ENCODE measurements at places on chromosomes 7 and 10. TPM values are rescaled to one million over a fixed set of nuclear protein-coding genes. Genes with fewer than 3 reads are reported as not detected.

DNA sequence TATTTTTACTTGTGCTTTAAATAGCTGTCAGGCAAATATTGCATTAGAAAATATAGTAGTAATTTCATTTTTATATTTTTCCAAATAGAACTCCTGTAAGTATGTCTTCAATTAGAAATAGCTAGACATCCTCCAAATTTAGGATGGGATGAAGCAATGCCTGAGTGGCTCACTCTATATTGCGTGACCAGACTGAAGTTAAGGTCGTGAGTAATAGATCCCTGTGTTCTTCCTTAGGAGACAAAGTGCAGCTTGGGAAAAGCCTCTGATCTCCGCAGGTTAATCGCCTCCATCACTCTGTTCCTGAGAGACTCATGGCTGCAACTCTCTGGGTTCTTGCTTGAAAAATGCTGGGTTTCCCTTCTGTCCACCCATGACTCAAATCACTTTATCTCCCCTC, 484.8 kb upstream of the ANKRD30A start:
- DNase-seq = no peak

Gene C7orf25
- 5.4 TPM for total RNA-seq

Gene AKR1C8
- total RNA-seq = not detected

DNA sequence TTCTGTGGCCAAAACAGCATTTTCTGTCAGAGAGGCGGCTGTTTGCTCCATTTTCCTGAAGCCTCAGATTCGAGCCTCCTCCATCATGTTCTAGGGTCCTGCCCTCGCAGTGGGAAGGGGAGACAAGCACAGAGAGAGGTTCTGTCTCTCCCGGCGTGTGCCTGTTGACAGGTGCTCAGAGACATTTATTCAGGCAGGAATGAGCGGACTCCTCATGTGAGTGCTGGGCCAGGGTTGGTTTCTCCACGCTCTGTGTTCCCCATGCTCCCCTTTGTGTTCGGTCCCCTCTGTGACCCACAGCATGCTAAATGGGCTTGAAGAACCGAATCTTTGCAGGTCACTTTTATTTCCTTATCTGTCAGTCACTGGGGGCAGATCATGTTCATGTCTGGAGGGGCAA, 374.6 kb downstream of the GLRX3 start:
- DNase-seq = no peak

Gene H2BK1
- total RNA-seq = not detected

Gene ENO4
- not detected for total RNA-seq

- no peak for DNase-seq
These were observed 51.4 kb downstream of the INPP5A start for GRCh38 chr10:132589015-132589414.

Gene DOCK1
- total RNA-seq = 64.6 TPM

GRCh38 chr10:128642023-128642422, 515.8 kb upstream of the MKI67 start:
- DNase-seq = no peak

DNA sequence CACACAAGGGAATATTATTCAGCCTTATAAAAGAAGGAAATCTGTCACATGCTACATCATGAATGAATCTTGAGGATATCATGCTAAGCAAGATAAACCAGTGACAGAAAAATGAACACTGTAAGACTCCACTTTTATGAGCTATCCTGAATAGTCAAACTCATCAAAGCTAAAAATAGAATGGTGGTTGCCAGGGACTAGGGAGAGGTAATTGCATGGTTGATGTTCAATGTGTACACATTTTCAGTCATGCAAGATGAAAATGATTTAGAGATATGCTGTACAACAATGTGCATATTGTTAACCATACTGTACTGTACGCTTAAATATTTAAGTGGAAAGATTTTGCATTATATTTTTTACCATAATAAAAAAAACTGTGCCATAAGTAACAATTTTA, 1349.1 kb downstream of the XPNPEP1 start:
- no peak for DNase-seq

Gene MCM10
- total RNA-seq = 0.98 TPM

DNA sequence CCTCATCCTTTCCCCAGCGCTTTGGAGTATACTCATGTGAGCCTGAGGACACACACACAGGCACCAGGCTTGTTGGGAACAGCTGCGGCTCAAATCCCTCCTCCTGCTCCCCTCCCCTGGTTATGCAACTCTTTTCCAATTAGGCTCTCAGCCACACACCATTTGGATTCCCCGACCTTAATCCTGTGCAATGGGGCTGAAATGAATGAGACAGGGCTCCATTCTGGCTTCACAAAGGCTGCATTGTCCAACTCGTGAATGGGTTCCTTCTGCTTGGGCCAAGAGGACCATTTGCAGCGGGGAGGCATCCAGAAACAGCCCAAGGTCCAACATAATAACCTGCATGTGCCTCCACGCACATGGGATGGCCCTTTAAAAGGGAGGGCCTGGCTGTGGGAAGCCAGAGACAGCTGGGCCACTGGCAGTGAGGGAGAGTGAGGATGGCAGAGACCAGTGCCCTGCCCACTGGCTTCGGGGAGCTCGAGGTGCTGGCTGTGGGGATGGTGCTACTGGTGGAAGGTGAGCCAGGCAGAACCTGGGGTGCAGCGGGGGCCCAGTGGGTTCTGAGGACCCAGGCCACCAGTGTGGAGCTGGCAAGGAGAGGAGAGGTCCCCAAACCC, at the start of gene RGR:
TSS of gene RGR (plus strand) at position 403 of the 620 bp plus-strand sequence. CDS start at position 441, 38 bp downstream.
- DNase-seq = no peak

GRCh38 chr7:157409149-157409752, 72.4 kb downstream of the DNAJB6 start:
- DNase-seq = no peak

DNA sequence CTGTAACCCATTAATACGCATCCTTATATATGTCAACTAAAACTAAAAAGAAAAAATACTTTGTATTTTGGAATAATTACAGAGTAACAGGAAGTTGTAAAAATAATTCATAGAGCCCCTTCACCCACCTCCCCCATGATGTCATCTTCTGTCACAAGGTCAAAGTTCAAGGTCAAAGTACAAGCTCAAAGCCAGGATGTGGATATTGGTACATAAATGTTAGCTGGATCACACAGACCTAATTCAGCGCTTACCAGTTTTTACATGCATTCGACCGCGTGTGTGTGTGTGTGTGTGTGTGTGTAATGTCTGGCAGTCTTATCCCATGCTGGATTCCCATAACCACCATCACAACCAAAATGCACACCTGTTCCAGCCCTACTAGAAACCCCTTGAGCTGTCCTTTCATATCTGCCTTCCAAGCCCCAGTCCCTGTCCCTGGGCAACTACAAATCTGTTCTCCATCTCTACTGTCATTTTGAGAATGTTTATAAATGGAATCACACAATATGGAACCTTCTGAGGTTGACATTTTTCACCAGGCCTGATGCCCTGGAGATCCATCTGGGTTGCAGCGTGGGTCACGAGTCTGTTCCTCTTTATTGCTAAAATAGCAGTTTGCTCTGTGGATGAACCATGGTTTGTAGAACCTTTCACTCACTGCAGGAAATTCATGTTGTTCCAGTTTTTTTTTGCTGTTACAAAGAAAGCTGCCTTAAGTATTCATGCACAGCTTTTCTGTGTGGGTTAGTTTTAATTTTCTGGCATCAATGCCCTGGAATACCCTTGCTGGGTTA, 153.6 kb upstream of the PITRM1 start:
- no peak for DNase-seq

DNA sequence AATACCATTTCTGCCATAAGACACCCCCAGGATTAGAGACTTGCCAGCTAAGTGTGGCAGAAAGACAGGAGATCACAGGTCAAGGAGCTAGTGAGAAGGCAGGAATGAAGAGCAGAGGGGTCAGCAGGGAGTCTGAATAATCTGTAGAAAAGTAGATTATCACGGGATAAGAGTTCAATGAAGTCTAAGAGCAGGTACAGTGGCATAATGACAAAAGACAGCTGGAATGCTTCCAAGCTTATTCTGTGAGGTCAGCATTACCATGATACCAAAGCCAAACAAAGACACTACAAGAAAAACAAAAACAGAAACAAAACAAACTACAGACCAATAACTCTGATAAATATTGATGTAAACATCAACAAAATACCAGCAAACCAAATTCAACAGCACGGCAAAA, 20.8 kb downstream of the PILRA start:
- no peak for DNase-seq

DNA sequence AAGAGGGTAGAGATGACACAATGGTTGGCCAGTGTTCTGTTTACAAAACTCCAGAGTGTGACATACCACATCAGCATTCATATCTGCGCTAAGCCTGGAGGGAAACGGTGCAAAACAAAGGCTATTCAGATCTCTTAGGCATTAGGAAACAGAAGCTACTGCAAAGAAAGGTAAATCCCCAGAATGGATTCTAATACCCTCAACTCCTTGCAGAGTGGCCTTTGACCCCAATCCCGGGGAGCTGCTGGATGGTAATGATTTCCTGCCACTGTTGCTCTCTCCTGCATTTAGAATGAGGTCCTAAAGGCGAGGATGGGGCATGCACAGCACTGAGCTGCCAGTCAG, 65.2 kb downstream of the AOAH start:
- no peak for DNase-seq

Gene MORN4
- 1.7 TPM for total RNA-seq

GRCh38 chr7:47088329-47089067, 493.4 kb downstream of the TNS3 start:
- no peak for DNase-seq

- no peak for DNase-seq
These were observed 255.8 kb upstream of the MYO3A start for GRCh38 chr10:25678220-25678619.

GRCh38 chr7:87747681-87748080, 119.5 kb downstream of the RUNDC3B start:
- DNase-seq = no peak

- no peak for DNase-seq
These were observed 20.2 kb downstream of the CHN2 start for GRCh38 chr7:29214816-29215215.

DNA sequence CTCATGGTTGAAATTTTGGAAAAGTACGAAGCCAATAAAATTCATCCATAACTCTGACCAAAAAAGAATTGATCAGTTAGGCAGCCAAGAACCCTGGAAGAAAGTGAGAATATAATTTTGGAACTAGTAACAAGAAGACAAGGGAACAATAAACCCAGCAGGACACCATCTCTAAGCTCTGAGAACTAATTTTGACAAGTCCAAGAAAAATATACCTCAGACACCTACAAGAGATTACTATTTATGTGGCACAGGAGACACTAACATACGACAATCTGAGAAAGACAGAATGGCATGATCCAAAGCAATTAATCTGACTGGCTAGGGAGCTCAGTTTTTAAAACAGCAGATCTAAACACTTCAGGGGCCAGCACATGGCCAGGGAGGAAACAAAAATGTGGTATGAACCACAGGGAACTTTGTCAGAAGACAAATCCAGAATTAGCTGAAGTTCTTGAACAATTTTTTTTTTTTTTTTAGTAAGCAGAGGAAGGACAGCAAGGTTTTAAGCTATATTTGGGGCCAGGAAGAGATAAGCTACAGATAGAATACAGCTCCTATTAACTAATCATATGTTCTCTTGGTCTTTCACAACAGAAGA, 38.9 kb downstream of the PARD3 start:
- DNase-seq = no peak

Gene CNPY1
- total RNA-seq = not detected

DNA sequence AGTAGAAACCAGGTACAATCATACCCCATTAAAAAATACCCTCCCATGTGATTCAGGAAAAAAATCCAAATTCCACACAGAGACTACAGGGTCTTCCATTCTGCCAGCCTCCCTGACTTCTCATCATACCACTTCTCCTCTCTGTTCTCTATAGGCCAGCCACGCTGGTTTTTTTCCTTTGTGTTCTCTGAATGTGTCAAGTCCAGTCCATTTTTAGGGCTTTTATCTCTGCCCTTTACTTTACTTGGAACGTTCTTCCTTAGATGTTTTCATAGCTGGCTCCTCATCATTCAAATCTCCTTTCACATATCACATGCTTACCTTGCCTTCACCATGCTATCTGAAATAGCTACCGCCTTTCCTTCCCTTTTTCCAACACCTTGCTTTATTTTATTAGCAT, 597.6 kb downstream of the PHTF2 start:
- no peak for DNase-seq

DNA sequence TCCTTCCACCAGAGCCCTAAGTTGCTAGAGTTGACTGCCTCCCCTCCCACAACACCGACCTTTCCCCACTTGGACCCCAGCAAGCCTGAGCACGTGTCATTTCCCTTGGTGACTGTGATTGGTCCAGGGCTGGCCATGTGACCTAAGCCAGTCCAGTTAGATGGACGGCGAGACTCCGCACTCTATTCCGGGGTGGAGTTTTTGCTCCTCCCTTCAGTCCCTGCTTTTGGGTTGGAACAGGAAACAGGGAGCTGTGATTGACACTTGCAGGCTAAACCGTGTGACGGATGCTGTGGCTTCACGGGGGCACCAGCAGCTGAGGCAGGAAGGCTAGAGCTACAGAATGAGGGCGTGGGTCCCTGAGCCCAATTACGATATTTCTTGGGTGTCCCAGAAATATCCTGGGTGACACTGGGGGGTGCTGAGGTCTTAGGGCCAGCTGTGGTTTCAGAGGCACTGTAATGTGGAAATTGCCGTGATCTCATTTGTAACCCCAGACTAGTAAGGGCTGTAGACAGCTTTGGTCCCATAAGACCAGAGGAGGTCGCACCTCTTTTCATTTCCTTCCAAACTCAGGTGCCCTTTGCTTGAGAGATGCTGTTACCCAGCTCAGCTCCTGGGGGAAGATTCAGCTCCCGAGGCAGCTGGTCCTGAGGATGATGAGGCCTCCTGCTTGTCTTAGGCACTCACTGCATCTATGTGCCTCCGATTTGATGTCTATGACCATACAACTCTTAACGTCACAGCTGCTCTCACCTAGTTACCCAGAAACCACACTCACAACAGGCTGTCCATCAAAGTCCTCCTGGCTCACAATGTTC, 102.7 kb upstream of the NPTX2 start:
- no peak for DNase-seq

Gene LLCFC1
- not detected for total RNA-seq

DNA sequence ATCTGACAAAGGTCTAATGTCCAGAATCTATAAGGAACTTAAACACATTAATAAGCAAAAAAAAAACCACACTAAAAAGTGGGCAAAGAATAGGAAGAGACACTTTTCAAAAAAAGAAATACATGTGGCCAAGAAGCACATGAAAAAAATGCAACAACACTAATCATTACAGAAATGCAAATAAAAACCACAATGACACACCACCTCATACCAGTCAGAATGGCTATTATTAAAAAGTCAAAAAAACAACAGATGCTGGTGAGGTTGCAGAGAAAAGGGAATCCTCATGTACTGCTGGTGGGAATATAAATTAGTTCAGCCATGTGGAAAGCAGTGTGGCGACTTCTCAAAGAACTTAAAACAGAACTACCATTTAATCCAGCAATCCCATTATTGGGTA, 119.0 kb downstream of the LMBR1 start:
- no peak for DNase-seq

GRCh38 chr7:81944058-81944457, 174.2 kb upstream of the HGF start:
- DNase-seq = no peak

DNA sequence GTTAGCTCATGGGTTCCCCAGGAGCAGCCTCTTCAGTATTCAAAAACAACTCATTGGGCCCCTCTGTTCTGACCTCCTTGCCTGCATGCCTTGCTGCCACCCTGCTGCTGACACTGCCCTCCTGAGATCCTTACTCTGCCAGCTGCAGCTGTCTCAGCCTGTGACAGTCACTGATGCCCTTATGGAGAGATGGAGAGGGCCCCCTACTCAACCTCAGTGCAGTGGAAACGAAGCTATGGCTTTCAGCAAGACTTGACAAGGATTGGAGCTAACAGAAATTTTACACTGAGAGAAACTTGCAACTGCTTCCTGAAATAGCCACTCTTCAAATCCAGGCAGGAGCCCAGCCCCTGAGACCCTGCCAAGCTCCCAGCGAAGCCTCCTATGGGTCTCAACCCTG, 678.3 kb upstream of the C7orf33 start:
- no peak for DNase-seq
